GM23338 (cell line): ENCODE measurements at places on chromosomes 3 and 15. TPM values are rescaled to one million over a fixed set of nuclear protein-coding genes. Genes with fewer than 3 reads are reported as not detected.

- no peak for DNase-seq
Observed at GRCh38 chr3:13651775-13652428, 103.0 kb downstream of the FBLN2 start.

DNA sequence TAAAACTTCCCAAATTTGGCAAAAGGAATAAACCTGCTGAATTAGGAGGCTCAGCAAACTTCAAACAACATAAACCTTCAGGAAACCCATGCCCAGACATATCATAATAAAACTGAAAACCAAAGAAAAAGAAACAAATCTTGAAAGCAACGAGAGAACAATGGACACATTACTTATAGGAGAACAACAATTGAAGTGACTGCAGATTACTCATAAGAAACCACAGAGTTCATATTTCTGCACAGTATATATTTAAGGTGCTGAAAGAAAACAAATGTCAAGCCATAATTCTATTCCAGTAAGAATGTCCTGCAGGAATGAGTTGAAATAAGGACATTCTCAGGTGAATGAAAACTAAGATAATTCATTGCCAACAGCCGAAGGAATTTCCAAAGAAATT is 80.8 kb upstream of the PROK2 start:
- DNase-seq, result no peak

GRCh38 chr3:52246728-52247408 is 1.3 kb downstream of the PPM1M start:
- no peak for DNase-seq

GRCh38 chr15:38975282-38975990 is 410.8 kb upstream of the RASGRP1 start:
- DNase-seq, result no peak

Gene ADPRH
- 3.4 and 4.4 TPM in 2 replicates for total RNA-seq
